Calu3 (cell line): ENCODE measurements at places on chromosomes 11 and 22. TPM values are rescaled to one million over a fixed set of nuclear protein-coding genes. Genes with fewer than 3 reads are reported as not detected.

DNA sequence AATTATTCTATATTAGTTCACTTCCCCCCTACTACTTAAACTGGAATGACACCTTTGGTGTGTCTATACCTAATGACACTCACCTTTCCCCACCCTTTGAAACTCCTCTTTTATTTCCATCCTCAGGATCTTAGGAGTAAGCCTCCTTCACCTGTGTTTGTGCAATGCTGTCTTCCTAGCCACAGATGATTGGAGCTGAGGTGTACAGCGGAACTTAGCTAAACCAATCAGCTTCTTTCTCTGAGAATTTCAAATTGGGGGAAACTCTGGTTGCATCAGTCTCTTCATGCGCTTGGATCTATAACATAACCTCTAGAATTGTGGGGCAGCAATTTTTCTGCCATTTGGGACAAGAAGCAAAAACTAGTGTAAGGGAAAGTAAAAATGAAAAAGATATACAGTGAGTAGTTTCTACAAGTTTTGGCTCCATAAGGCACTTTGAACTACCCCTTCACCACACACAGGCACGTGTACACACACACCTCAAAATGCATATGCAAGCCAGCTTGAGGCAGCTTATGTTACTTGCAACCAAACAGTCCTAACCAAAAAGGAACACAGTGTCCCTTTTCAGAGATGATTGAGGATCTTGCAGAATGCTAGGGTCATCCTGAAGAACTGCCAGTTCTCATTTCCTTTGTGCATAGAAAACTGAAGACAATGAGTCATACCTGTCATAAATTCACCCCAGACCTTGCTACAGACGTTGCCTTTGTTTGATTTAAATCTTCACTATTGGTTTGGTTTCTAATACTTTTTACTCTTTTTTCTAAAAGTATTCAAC is 36.0 kb upstream of the LDLRAD3 start:
- no peak overlapping the region for H3K4me3 ChIP-seq
- no peaks in the 10 kb centered on the region for H3K36me3 ChIP-seq
- no peak for DNase-seq
- peak overlapping the region; percentile 1 for H3K27ac ChIP-seq
- H3K4me1 ChIP-seq = peaks cover 34% of the 10 kb centered on the region
- no peaks in the 10 kb centered on the region for H3K27me3 ChIP-seq

DNA sequence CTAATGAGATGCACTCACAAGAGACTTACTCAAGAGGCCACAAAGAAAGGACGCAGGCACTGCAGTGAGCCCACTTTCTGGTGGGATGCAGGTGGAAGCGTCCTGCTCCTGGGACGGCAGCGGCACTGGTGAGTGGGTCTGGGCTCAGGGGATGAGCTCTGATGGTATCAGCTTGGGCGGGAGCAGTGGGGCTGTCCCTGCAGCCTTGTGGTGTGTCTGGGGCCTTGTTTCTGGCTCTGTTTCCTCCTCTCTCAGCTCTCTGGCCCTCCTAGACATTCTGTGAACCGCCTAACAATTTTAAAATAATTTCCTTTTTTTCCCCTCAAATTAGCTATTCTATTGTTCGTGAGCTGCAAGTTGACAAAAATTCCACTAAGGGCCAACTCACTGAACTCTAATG is 8.8 kb upstream of the ST14 start:
- DNase-seq = no peak
- no peak overlapping the region for H3K27ac ChIP-seq
- H3K27me3 ChIP-seq = no peaks in the 10 kb centered on the region
- H3K36me3 ChIP-seq = peaks cover 16% of the 10 kb centered on the region
- no peak overlapping the region for H3K4me3 ChIP-seq

DNA sequence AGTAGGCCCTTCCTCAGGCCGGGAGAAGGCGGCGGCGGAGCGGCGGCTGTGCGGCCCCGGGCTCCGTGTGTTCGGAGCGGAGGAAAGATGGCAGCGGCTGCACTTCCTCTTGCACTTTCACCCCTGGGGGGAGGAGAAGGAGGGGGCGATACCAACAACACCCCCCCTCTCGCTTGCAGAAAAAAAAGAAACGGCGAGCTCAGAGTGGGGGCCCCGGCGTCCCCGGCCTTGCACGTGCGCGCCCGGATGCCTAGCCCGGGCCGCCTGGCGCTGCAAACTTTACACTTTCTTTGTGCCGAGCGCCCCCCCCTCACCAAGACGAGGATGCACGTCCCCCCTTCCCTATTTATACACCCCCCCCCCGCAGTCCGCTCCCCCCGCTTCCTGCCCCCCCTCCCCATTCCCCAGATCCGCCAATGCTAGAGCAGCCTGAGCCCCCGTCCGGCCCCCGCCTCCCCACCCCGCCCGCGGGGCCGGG is at the start of gene PATZ1:
Gene PATZ1, minus strand, starts transcription at position 92 of the 478 bp plus-strand sequence. CDS start 744 bp downstream, outside the sequence.
- DNase-seq = peak; percentile 80
- H3K27me3 ChIP-seq = no peaks in the 10 kb centered on the region
- H3K4me3 ChIP-seq = peak within 1 kb of the TSS; percentile 81
- peaks cover 52% of the 10 kb centered on the region for H3K4me1 ChIP-seq

DNA sequence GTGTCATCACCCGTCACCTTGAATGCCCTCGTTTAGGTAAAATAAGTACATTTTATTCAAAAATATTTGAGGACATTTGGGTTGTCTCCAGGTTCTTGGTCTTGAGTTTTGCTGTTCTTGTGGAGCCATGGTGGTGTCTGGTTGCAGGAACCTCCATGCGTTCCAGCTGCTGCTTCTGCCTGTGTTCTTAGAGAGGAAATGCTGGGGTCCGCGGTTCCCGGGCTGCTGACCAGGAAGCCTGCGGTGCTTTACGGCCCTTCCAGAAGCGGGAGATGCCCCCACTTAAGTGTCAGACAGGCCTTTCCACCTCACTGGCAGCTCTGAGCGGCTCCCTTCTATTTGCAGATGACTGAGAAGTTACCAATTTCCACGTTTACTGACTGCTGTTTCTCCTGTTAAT is 66.8 kb downstream of the LRP5 start:
- no peak overlapping the region for H3K4me3 ChIP-seq
- no peaks in the 10 kb centered on the region for H3K27me3 ChIP-seq
- H3K27ac ChIP-seq = peak overlapping the region; percentile 69
- H3K4me1 ChIP-seq = peaks cover 33% of the 10 kb centered on the region

- no peak for DNase-seq
- H3K27me3 ChIP-seq = peaks cover 9% of the 10 kb centered on the region
- no peaks in the 10 kb centered on the region for H3K4me1 ChIP-seq
- no peaks in the 10 kb centered on the region for H3K36me3 ChIP-seq
- H3K4me3 ChIP-seq = no peak overlapping the region
- H3K27ac ChIP-seq = no peak overlapping the region
Measured at GRCh38 chr11:48248902-48249301, 4.0 kb downstream of the OR4X2 start.

GRCh38 chr11:115665958-115666357 is 161.7 kb upstream of the CADM1 start:
- no peaks in the 10 kb centered on the region for H3K36me3 ChIP-seq
- H3K4me1 ChIP-seq = no peaks in the 10 kb centered on the region
- DNase-seq = no peak
- no peaks in the 10 kb centered on the region for H3K27me3 ChIP-seq
- no peak overlapping the region for H3K4me3 ChIP-seq

- H3K27me3 ChIP-seq = no peaks in the 10 kb centered on the region
- no peak for DNase-seq
- no peaks in the 10 kb centered on the region for H3K4me1 ChIP-seq
- no peak overlapping the region for H3K27ac ChIP-seq
Measured at GRCh38 chr22:37672920-37673455, 2.4 kb upstream of the LGALS1 start.

DNA sequence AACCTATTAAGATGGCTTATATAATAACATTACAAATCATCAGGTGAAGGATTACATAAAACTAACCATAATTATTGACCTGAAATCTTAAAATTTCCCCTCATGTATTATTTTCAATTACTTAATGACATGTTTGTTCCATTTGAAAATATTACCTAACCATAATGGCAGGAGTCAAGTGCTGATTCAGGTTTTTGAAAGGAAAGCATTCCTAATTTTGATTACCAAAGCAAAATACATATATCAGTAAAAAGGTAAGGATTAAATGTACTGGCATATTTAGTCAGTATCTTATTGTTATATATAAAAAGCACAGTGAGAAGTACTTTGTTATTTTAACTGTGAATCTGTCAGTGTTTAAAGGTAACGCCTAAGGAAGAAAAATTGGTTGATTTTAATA is 960.0 kb upstream of the CNTN5 start:
- DNase-seq = no peak
- no peaks in the 10 kb centered on the region for H3K4me1 ChIP-seq
- no peaks in the 10 kb centered on the region for H3K36me3 ChIP-seq

DNA sequence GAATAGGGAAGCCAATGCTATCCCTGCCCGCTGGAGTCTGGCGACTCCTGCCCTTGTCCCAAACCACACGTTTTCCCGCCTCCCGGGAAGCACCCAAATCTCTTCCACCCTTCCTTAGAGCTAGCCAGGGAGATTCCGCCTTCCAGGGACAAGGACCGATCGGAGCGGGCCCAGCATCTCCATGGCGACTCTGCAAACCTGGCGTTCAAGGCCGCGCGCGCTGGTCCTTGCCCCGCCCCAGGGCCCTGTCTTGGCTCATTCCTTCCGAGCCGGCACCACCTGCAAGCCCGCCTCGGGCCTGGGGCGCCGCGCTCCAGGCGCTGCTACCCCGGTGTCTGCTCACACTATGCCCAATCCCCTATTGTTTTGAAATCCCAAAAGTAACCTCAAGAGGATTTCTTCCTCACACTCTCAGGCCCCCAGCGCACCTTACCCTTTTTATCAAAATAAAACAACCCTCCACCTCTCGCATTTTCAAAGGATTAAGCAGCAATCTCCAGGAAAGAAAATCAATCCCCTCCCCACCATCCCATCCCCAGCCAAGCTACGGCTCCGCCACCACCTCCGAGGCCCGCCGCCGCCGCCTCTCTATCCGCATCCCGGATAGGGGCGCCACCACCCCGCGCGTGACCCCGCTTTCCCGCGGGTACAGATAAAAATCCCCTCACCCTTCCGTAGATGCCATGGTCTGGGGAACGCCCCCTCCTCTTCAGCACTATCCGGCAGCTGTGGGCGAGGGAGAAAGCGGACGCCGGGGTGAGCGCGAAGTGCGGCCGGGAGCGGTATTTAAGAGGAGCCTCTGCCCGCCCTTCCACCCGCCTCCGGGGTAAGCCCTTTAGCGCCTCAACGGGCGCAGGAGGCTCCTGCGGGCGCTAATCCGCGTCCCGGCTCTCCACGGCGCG is 825 bp downstream of the SLC1A2 start:
- H3K4me3 ChIP-seq = peak overlapping the region; percentile 63
- H3K36me3 ChIP-seq = peaks cover 8% of the 10 kb centered on the region
- H3K27ac ChIP-seq = no peak overlapping the region

- no peaks in the 10 kb centered on the region for H3K27me3 ChIP-seq
- no peak for DNase-seq
Measured at GRCh38 chr11:70302419-70302752, 31.9 kb downstream of the PPFIA1 start.

DNA sequence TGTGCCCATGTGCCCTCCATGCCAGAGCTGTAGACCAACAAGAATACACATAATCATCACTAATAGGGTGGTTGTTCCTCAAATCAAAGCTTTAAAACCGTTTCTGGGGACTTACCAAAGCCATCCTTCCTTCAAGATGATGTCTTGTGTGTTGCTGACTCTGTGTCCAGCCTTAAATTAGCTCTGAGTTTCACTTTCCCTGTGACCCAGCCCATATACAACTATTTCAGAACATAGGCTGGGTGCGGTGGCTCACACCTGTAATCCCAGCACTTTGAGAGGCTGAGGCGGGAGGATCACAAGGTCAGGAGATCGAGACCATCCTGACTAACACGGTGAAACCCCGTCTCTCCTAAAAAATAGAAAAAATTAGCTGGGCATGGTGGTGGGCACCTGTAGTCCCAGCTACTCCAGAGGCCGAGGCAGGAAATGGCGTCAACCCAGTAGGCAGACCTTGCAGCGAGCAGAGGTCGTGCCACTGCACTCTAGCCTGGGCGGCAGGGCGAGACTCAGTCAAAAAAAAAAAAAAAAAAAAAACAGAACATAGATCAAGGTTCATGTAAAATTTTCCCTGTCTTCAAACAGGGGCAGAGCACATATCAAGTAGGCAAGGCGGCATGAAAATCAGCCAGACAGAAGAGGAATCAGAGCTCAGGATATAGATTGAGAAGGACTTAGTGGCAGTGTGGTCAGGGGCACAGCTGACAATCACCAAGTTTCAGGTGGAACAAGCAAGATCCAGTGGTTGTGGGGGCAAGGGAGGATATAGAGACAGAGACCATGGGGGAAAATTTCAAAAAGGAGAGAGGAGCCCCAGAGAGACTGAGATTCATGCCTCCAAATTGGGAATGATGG is at the start of gene PLAAT2:
Gene PLAAT2, minus strand, starts transcription at position 179 of the 855 bp plus-strand sequence. Its CDS starts 55 bp downstream, at position 124.
- peaks cover 52% of the 10 kb centered on the region for H3K4me1 ChIP-seq
- H3K27me3 ChIP-seq = no peaks in the 10 kb centered on the region
- peak within 1 kb of the TSS; percentile 70 for H3K27ac ChIP-seq

DNA sequence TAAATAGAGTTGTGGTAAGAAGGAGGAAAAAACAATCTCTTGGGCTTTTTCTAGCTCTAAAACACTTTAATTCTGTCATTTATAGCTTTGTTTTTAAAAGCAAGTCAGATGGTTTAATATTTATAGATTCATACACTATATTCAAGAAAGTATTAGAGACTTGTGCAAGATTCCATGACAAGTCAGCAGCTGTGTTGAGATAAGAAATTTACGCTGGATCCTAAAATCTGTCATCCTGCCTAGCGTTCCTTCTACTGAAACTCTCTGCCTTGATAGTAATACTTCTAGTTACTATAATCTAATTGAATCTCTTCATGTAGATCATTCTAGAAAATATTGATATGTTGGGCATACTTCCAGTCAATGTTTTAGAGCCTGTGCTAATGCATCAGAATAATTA is 721.8 kb downstream of the CNTN5 start:
- H3K4me3 ChIP-seq = no peak overlapping the region
- no peak overlapping the region for H3K27ac ChIP-seq
- no peaks in the 10 kb centered on the region for H3K27me3 ChIP-seq
- no peak for DNase-seq

DNA sequence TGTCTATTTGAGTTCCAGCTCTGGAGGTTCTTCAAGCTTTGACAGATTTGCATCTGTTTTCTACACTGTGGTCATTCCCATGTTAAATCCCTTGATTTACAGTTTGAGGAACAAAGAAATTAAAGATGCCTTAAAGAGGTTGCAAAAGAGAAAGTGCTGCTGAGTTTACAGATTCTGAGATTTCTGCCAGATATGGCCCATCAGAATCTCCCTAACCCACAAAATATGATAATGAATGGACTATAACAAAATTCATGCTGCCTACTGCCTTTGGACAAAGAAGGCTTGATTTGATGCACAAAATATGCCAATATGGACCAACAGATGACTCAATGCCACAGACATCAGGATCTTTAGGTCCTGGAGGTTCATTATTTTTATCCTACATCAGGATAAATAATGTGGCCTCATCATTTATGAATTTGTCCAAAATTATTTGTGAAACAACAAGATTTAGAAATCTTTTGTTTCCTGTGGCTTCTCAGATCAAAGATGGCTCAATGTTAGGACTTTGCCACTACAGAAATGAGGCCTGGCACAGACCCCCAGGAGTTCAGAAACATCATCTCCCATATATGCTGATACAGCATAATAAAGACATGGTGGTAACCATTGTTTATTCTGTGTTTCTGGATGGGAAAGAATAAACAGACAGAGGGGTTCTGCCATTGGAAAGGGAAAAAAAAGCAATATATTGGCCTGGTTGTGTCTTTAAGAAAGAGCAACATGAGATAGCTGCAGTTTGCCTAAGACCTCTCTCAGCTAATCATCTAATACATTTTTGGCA is 6.7 kb downstream of the OR5AN1 start:
- no peak overlapping the region for H3K27ac ChIP-seq
- no peaks in the 10 kb centered on the region for H3K4me1 ChIP-seq
- peaks cover 34% of the 10 kb centered on the region for H3K27me3 ChIP-seq
- H3K4me3 ChIP-seq = no peak overlapping the region
- no peaks in the 10 kb centered on the region for H3K36me3 ChIP-seq

The RPL3 gene
- total RNA-seq = 977 and 1,058 TPM in 2 replicates

The OR4X1 gene
- total RNA-seq = not detected in 2 replicates

The GSTT2B gene
- total RNA-seq = 3.6 and 5.4 TPM in 2 replicates
